Activated CD4-positive, alpha-beta T cell treated with anti-CD3 and anti-CD28 coated beads, Interleukin-2, amount 10 ng/mL, durations not matched to agents 7 days and 5 days (primary cell): ENCODE measurements at places on chromosomes 13 and 19. TPM values are rescaled to one million over a fixed set of nuclear protein-coding genes. Genes with fewer than 3 reads are reported as not detected.

Gene COX6B2
- not detected for total RNA-seq

Gene PABPC3
- total RNA-seq, result 0.40 TPM

DNA sequence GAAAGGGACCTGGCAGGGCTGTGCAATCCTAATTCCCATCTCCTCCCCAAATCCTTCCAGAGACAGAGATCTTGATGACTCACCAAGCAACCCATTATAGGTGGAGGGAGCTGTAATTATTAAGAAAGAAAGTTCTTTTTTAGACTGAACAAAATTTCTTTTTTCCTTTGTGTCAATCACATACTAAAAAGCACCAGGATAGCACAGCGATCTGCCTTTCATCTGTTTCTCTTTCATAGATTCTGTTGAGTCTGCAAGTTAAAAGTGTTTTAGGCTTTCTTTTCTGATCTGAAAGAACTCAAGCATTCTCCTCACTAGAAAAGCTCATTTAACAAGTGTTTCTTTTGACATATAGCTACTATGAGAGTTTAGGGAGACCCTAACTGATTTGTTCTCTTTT, 222.8 kb downstream of the DCT start:
- DNase-seq, result no peak

Gene ZNF136
- total RNA-seq, result 14.5 TPM

Gene ETHE1
- 73.7 TPM for total RNA-seq

Gene AMER2
- not detected for total RNA-seq

Gene PSG1
- not detected for total RNA-seq

Gene FBXW9
- 5.3 TPM for total RNA-seq

DNA sequence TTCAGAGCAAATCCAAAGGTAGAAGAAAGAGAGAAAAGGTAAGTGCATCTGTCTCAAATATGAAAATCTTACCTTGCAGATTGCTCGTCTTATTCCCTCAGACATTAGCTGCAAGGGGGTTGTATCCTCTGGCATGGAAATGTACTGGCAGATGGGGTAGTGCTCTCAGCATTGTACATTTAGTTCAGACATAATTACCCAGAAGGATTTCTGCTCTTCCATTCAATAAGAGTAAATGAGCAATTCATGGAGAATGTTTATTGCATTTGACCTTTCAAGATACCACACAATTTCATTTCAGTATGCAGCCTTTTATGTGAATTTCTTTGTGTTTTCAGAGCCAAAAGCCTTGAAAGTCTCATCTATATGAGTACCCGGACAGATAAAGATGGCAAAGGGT, 63.8 kb downstream of the SCEL start:
- no peak for DNase-seq

Gene DMKN
- not detected for total RNA-seq

Gene COX6B1
- total RNA-seq, result 429 TPM

GRCh38 chr19:15622991-15623390, 8.0 kb downstream of the CYP4F8 start:
- no peak for DNase-seq

Gene NBEA
- total RNA-seq, result 0.45 TPM

Gene SIGLEC10
- total RNA-seq, result 0.72 TPM

GRCh38 chr19:30222992-30223865, 149.0 kb upstream of the ZNF536 start:
- no peak for DNase-seq

GRCh38 chr19:13181747-13182388, 31.7 kb downstream of the IER2 start:
- DNase-seq, result no peak

DNA sequence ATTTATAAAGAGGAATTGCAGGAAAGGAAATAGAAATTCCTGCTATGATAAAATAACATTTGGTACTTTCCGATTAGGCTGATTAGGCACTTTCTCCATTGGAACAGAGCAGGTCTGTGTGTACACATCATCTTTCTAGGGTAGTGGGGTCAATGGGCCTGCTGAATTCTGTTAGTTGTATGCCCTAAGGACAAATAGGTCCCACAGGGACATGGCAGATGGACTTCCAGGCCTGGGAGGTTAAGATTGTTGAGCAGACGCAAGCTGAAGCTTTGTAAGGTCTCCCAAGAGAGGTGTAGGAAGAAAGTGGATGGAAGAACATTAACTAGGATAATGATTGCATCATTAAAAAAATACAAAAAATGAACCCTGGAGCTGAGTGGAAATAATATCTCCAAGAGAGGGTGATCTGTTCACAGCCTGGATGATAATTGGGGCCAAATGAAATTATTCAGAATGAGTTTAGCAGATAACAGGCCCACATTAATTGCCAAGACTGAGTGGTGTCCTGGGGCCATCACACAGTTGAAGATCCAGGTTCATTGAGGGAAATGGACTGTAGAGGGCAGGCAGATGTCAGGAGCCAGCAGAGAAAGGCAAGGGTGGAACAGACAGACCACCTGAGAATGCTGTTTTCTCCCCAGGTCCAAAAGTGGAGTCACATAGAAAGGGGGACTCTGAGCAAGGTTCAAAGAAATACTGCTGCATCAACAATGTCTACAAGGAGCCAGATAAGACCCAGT, 215.1 kb downstream of the DNAJC15 start:
- DNase-seq, result no peak

- DNase-seq, result no peak
Observed at GRCh38 chr13:57438072-57438471, 193.5 kb upstream of the PCDH17 start.

DNA sequence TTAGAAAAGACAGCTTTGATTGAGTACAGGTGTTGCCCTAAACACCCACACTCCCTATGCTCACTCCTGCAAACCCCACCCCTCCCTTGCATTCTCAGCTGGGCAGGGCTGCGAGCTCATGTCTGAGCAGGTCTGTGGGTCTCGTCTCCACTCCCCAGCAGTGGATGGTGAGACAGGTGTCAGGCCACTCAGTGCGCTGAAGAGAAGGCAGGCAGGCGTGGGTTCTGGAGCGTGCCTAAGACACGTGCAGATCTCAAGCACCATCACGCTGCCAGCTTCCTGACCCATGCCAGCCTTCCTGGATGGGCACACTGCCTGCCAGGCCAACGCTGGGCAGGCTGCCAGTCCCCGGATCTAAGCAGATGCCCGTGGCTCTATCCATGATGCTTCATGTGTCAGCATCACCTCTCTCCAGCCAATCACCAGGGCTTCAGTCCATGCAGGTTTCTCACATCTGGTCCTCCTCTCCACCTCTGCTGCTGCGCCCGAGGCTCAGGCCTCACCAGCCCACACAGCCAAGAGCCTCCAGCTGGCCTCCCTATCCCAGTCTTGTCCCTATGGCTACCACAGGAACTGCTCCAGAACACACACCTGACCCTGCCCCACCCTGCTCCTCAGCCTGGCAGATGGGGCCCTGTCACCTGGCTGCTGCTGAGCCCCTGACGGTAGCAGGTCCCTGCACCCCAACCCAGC, 42.6 kb downstream of the EPS15L1 start:
- no peak for DNase-seq

DNA sequence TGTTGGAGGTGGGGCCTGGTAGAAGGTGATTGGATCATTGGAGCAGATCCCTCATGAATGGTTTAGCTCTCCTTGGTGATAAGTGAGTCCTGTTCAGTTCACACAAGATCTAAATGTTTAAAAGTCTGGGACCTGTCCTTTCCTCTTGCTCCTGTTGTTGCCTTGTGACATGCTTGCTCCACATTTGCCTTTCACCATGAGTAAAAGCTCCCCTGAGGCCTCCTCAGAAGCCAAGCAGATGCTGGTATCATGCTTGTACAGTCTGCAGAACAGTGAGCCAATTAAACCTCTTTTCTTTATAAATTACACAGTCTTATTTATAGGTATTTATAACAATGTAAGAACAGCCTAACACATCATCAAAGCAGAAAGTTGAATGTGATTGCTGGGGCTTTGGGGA, 24.2 kb upstream of the RFC3 start:
- no peak for DNase-seq
